GM23338 (cell line): ENCODE measurements at places on chromosomes 4 and X. TPM values are rescaled to one million over a fixed set of nuclear protein-coding genes. Genes with fewer than 3 reads are reported as not detected.

Gene NR3C2
- total RNA-seq: 3.0 and 4.6 TPM in 2 replicates

Gene GYPB
- not detected in 2 replicates for total RNA-seq

Gene NAP1L2
- 16.2 and 24.0 TPM in 2 replicates for total RNA-seq

Gene HMX1
- total RNA-seq: 0.69 TPM in 1 of 2 replicates, not detected in the other

Gene SNCA
- total RNA-seq: 13.0 and 15.6 TPM in 2 replicates

Gene OGT
- total RNA-seq: 128 and 163 TPM in 2 replicates

Gene SAGE1
- 0.19 TPM in 1 of 2 replicates, not detected in the other for total RNA-seq

Gene CCDC120
- total RNA-seq: 6.8 and 9.9 TPM in 2 replicates

Gene SPANXC
- not detected in 2 replicates for total RNA-seq

DNA sequence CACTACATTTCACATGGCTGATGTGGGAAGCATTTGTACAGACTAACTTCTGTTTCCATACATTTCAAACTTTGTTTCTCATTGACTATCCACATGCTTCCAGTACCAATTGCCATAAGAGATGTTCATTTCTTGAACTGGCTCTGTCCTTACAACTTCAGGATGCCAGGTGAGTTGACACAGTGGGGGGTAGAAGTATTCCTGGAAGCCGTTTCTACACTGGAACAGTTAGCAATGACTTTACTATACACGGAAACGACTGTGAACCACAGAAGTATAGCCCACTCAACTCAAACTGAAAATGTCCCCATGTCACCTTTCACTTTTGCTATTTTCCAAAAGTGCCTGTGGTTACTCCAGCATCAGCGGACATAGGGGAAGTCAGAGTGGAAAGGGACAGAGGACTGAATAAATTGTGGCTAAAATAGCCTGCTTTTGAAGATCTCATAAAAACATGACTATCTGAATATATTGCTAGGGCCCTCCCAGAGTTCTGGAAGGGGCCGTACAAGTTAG lies 38.0 kb upstream of the DSPP start:
- H3K27ac ChIP-seq: no peak overlapping the region
- H3K4me1 ChIP-seq: peaks cover 7% of the 10 kb centered on the region; the same call in 1 of the 2 replicates
- no peak overlapping the region for H3K4me3 ChIP-seq

DNA sequence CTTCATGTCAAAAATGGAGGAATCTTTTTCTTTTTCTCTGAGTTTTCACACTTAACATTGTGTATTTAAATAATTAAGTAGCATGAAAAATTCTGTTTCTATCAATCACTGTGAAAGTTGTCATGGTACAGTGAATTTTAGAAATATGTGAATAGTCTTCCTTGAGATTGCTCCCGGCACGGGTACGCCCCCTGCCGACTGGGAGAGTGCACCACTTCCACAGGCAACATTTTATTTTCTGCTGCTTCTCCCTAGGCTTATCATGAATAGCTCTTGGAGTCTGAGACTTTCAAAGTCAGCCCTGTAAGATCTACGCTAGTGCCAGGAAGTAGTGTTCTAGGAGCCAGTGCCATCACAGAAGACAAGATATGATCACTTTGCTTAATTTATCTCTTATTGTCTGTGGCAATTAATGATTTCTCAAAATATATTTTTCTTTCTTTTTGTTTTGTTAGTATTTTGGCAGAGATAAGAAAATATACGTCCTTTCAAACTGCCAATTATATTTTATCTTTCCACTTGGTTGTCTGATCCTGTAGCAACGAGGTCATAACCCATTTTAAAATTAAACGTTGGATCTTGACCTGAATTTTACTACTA lies 763.8 kb upstream of the AADAT start:
- H3K27me3 ChIP-seq: no peaks in the 10 kb centered on the region
- peak; percentile 80 for DNase-seq
- no peak overlapping the region for H3K27ac ChIP-seq
- no peaks in the 10 kb centered on the region for H3K4me1 ChIP-seq
- no peaks in the 10 kb centered on the region for H3K36me3 ChIP-seq

DNA sequence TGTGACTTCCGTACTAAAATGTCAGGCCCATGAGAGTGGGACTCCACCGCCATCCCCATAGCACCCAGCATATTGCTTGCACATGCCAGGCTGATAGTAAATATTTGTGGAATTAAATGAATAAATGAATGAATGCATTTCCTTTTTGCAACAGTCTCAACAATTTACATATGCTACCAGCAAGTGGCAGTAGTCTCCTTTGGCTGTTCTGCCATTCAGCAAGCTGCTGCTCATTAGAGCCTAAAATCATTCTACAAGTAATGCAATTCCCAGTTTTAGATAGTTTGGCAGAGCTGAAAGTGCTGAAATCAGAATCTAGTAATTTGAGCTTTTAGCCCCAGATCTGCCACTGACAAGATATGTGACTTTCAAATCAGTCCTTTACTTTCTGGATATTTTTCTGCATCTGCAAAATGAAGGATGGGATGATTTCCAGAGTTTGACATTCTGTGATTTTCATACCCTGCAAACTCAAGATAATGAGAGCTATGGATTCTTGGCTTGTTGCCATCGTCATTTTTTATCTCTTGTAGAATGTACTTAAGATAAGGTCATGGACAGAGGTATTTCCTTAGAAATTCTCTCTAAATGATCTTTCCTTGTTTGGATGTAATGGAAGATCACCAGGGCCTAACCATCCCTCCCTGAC lies 35.7 kb upstream of the INTS6L start:
- no peak overlapping the region for H3K27ac ChIP-seq
- H3K4me3 ChIP-seq: no peak overlapping the region
- no peaks in the 10 kb centered on the region for H3K27me3 ChIP-seq
- DNase-seq: peak; percentile 27
- H3K4me1 ChIP-seq: no peaks in the 10 kb centered on the region

DNA sequence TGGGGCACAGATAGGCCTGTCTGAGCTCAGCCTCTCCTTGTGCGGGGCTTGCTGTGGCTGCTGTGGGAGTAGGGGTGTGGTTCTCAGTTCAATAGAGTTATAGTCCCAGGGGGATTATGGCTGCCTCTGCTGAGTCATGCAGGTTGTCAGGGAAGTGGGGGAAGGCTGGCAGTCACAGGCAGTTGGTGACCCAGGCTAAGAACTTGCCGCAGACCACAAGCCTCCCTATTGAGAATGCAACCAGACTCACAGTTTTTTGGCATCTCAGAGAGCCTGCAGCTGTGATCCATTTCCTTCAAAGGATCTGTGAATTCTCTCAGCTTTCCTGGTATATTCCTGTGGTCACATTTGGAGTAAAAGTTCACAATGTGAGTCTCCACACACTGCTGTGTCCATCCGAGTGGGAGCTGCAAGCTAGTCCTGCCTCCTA lies 364.9 kb downstream of the ZNF674 start:
- H3K27ac ChIP-seq: no peak overlapping the region
- no peak for DNase-seq
- no peak overlapping the region for H3K4me3 ChIP-seq
- H3K27me3 ChIP-seq: no peaks in the 10 kb centered on the region

- no peaks in the 10 kb centered on the region for H3K27me3 ChIP-seq
- no peak overlapping the region for H3K27ac ChIP-seq
- H3K4me1 ChIP-seq: no peaks in the 10 kb centered on the region
- no peak overlapping the region for H3K4me3 ChIP-seq
- DNase-seq: no peak
- no peaks in the 10 kb centered on the region for H3K36me3 ChIP-seq
Observed at GRCh38 chrX:120735966-120736365, 106.1 kb upstream of the C1GALT1C1 start.

GRCh38 chr4:127558489-127559407 lies 74.0 kb upstream of the INTU start:
- H3K4me1 ChIP-seq: no peaks in the 10 kb centered on the region
- no peaks in the 10 kb centered on the region for H3K27me3 ChIP-seq
- H3K36me3 ChIP-seq: no peaks in the 10 kb centered on the region
- DNase-seq: no peak
- no peak overlapping the region for H3K27ac ChIP-seq

DNA sequence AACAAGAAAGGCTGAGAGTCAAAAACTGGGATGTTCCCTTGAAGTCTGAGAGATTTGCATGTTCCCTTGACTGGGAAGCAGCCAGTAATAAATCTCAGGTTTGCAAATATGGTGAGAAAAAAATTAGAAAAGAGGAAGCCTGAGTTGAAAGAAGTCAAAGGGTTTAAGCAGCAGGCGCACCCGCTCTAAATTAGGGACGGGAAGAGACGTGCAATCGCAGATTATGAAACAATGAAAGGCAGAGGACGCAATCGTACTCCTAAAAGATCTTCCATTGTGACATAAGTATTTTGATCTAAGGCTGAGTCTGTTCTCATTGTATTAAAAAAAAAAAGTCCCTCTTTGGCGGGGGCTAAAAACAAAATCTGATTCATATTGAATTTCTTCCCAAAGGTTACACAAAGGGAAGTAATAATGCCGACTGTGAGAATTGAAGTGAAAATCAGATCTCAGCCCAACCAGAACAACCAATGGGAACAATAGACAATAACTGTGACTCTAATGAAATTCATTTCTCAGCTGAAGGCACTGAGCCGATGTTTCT lies 28.2 kb downstream of the SAT1 start:
- DNase-seq: no peak
- H3K27me3 ChIP-seq: no peaks in the 10 kb centered on the region
- no peak overlapping the region for H3K27ac ChIP-seq
- H3K4me1 ChIP-seq: no peaks in the 10 kb centered on the region
- H3K36me3 ChIP-seq: no peaks in the 10 kb centered on the region

DNA sequence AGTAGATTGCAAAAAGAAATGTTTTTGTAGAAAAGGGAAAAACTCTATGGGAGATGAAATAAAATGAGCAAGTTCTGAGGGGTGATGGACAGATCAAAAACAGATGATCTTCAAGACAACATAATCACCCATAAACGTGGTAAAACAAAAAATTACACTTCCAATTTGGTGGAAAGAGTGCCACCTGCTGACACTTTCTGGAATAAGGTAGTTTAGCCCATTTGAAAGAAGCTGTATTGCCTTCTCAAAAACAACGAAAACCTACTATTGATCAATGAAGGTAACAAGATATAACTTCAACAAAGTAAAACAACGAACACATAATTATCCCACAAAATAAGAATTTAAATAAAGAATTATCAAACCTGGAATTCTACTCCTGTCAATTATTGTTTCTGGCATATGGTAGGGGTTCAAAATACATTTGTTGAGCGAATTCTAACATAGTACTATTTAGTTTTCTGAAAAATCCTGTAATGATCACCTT lies 2.5 kb downstream of the COQ2 start:
- no peak overlapping the region for H3K27ac ChIP-seq
- H3K4me3 ChIP-seq: no peak overlapping the region
- H3K4me1 ChIP-seq: peaks cover 5% of the 10 kb centered on the region; the same call in 1 of the 2 replicates
- H3K36me3 ChIP-seq: peaks cover 3% of the 10 kb centered on the region; the same call in 1 of the 2 replicates

GRCh38 chr4:159197260-159197884 lies 94.5 kb downstream of the RAPGEF2 start:
- no peak for DNase-seq
- no peaks in the 10 kb centered on the region for H3K27me3 ChIP-seq
- H3K36me3 ChIP-seq: no peaks in the 10 kb centered on the region
- H3K4me3 ChIP-seq: 0 out of 2 replicates have a peak overlapping the region, but pooled peaks have one; percentile 20
- peak overlapping the region; percentile 39 for H3K27ac ChIP-seq

DNA sequence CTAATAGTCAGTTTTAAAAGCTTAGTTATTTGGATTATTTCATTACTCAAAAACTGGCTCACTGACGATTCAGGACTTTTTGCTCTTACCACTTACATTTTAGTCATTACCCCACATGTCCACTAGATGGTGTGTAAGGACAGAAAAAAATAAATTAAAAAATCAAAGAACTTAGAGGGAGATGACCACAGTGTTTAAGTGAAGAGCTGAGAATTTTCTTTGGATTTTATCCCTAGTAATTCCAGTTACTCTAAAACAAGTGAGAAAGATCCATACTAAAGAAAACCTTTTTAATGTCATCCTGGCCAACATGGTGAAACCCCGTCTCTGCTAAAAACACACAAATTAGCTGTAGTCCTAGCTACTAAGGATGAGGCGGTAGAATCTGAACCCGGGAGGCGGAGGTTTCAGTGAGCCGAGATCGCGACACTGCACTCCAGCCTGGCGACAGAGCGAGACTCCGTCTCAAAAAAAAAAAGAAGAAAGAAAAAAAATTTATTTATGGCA lies 26.4 kb upstream of the TMPRSS11B start:
- DNase-seq: peak; percentile 70
- H3K4me1 ChIP-seq: peaks cover 13% of the 10 kb centered on the region
- H3K27me3 ChIP-seq: no peaks in the 10 kb centered on the region
- no peaks in the 10 kb centered on the region for H3K36me3 ChIP-seq

DNA sequence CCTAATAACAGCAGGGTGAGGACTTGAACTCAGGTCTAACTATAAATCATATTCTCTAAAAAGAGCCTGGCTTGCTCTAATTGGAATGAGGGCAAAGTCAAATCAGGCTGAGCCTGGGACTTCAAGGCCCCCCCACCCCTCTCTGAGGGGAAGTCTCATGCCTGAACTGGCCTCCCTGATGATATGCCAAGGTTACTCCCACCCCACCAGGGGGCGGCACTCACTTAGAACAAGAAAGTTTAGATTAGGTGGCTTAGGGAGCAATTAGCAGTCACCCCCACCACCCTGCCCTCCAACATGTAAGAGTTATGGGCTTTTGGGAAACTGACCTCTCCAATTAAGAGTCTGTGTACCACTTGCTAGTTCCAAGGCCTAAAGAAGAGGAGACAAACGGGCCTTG lies 2.7 kb downstream of the FOXO4 start:
- H3K4me1 ChIP-seq: peaks cover 44% of the 10 kb centered on the region
- peak overlapping the region; percentile 78; the same call in 1 of the 2 replicates for H3K27ac ChIP-seq
- no peaks in the 10 kb centered on the region for H3K36me3 ChIP-seq
- peaks cover 4% of the 10 kb centered on the region; the same call in 1 of the 2 replicates for H3K27me3 ChIP-seq

GRCh38 chr4:55801498-55801897 lies 18.1 kb upstream of the EXOC1L start:
- H3K4me3 ChIP-seq: no peak overlapping the region
- no peak overlapping the region for H3K27ac ChIP-seq
- no peak for DNase-seq
- H3K36me3 ChIP-seq: no peaks in the 10 kb centered on the region
- H3K4me1 ChIP-seq: no peaks in the 10 kb centered on the region

DNA sequence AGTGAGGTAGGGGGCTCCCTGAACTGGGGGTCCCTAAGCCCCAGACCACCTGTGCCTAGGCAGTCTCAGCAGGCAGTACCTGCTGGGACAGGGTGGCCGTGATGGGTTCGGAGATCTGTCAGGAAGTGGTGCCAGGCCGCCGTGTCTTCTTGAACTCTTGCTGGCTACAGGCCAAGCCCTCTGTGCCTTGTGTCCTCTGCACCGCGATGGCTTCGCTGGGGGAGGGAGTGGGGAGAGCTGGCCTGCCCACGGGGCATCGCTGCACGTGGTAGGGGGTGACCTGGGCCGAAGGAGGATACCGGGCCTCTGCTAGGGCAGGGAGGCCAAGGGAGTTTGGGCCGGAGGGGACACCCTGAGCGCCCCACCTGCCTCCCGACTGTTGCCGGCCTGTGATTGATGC lies 96.7 kb upstream of the NKX1-1 start:
- H3K27me3 ChIP-seq: no peaks in the 10 kb centered on the region
- no peaks in the 10 kb centered on the region for H3K4me1 ChIP-seq
- no peak overlapping the region for H3K27ac ChIP-seq
- no peaks in the 10 kb centered on the region for H3K36me3 ChIP-seq

DNA sequence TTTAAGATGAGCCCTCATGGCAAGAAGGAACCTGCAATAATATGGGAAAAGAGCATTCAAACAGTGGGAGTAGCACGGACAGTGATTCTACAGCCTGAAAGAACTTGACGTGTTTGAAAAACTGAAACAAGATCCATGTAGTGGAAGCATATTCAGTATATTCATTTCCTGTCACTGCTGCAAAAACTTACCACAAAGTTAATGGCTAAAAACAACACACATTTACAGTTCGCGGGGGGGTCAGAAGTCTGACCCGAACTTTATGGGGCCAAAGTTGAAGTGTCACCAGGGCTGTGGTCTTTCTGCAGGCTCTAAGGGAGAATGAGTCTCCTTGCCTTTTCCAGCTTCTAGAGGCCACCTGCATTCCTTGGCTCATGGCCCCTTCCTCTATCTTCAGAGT lies 52.6 kb upstream of the ARX start:
- no peaks in the 10 kb centered on the region for H3K36me3 ChIP-seq
- H3K4me3 ChIP-seq: no peak overlapping the region
- H3K4me1 ChIP-seq: no peaks in the 10 kb centered on the region
- H3K27me3 ChIP-seq: no peaks in the 10 kb centered on the region
